ENCODE measurements at places on chromosomes 3 and 15. TPM values are rescaled to one million over a fixed set of nuclear protein-coding genes. Genes with fewer than 3 reads are reported as not detected.

Gene CD96
- total RNA-seq: 9.5 TPM

Gene HRG
- total RNA-seq: 0.35 TPM

Gene TXNRD3
- total RNA-seq: 12.1 TPM

DNA sequence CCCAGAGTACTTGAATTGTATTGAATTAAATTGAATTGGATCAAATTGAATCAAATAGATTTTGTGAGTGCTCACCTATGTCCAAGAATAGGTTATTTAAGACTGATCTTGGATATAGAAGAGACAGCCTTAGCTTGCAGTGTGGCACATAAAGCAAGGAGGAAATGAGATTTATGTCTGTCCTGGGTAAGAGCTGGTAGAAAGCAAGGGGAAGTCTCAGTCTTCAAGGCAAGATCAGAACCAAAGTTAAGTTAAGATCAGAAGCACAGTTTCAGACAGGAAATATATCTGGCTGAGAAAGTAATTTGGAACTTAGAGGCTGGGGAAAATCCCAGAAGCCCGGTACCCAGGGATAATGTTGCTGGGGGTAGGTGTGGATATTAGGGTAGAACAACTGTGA lies 244.4 kb upstream of the ARPP21 start:
- no peak for DNase-seq

DNA sequence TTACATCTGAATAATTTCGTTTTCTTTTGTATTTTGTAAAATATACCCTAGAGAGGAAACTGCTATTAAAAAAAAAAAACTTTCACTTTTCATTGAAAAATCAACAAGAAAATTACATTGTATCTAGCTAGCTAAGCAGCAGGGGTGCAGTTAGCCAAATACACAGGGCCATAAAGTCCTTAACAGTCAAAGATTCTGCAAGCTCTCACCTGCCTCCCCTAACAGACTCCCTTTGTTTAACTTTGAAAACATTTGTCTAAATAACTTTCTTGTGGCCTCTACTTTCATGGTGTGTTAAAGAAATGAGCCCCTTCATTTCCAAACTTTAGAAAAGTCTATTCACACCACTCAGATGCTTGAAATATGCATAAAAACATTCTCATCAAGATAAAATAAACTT lies 23.3 kb downstream of the CBLB start:
- no peak for DNase-seq

- no peak for DNase-seq
Observed at GRCh38 chr3:124206225-124207055, 214.5 kb upstream of the ROPN1 start.

GRCh38 chr15:85044251-85044853 lies 62.7 kb downstream of the PDE8A start:
- DNase-seq: peak; percentile 58

GRCh38 chr3:184592371-184593219 lies 31.0 kb downstream of the EPHB3 start:
- DNase-seq: no peak

- DNase-seq: no peak
Observed at GRCh38 chr15:78682693-78683410, 41.8 kb upstream of the CHRNB4 start.

DNA sequence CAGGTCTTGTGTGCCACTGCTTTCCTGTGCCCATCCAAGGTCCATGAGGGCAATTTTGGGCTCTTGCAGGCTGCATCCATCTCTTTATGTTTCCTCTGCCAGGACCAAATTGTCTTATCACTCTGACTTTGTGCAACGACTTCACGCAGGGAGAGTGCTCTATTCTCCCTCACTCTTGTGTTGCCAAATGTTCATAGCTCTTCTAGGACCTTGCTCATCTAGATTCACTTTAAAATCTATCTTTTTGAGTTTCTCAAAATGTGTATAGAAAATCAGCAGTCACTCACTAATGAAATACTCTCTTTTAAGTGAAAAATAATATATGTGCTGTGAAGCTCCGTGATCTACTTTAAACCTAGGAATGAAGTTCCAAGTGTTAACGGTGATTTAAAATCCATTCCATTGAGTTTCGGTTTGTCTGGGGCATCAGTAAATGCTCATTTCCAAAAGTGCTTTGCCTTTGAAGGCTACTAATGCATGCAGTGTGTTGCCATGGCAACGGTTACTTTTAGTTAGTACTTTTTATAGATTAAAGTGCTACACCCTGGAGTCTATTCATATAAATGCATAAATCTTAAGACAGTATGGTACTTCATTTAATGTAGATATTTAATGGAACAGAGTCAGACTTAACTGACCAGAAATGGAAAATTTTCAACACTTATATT lies 46.6 kb upstream of the GOLGA8J start:
- DNase-seq: no peak
